Natural killer cell treated with Interleukin-12 subunit alpha and Interleukin-12 subunit beta and Interleukin-15 and Interleukin-18, amount 100 ng/mL, for 72 hours (primary cell): ENCODE measurements at places on chromosomes 3 and 15.

DNA sequence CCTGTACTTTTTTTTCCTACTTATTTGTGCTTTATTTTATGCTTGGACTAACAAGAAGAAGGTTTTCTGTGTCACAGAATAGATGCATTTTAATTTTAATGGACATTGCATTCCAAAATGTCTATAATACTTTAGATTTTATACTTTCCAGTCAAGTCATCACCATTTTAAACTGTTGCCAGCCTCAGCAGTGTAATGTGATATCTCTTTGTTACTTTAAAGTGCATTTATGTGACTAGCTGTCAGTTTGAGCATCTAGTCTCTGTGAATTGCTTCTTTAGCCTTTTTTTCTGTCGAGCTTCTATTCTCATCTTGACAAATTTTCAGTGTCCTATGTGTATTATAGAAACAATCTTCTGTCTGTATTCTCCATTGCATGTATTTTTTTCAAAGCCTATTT is 511.4 kb upstream of the CBLB start:
- DNase-seq, result no peak
- no peaks in the 10 kb centered on the region for H3K27me3 ChIP-seq
- H3K36me3 ChIP-seq, result no peaks in the 10 kb centered on the region
- H3K4me1 ChIP-seq, result no peaks in the 10 kb centered on the region

- no peak overlapping the region for H3K27ac ChIP-seq
- H3K4me3 ChIP-seq, result no peak overlapping the region
- no peaks in the 10 kb centered on the region for H3K36me3 ChIP-seq
- peaks cover 53% of the 10 kb centered on the region for H3K27me3 ChIP-seq
- peaks cover 4% of the 10 kb centered on the region for H3K4me1 ChIP-seq
- no peak for DNase-seq
Observed at GRCh38 chr15:74133694-74134386, 3.5 kb downstream of the ISLR2 start.

GRCh38 chr3:192747145-192747544 is 19.8 kb upstream of the FGF12 start:
- no peak for DNase-seq
- H3K4me3 ChIP-seq, result no peak overlapping the region

GRCh38 chr15:61916104-61916503 is 144.1 kb downstream of the VPS13C start:
- no peak overlapping the region for H3K4me3 ChIP-seq
- peaks cover 22% of the 10 kb centered on the region for H3K36me3 ChIP-seq
- no peak for DNase-seq
- H3K4me1 ChIP-seq, result no peaks in the 10 kb centered on the region

DNA sequence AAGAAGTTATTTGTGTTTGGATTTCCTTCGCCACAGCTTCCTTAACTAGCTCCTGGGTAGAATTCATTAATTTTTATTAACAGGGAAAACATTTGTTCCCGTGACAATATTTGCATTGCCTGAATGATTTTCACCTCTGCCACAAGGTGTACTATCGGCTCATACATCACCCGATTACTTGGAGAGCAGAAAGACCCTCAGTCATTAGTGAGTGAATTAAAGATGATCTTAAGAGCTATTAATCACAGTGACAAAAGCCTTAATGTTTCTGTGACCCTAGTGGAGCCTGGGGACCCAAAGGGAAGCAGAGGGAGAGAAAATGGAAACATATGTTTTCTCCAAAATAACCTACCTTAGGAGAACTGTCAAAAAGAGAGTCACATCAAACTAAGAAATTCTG is 228.3 kb downstream of the MECOM start:
- H3K27ac ChIP-seq, result no peak overlapping the region
- no peaks in the 10 kb centered on the region for H3K36me3 ChIP-seq
- no peak overlapping the region for H3K4me3 ChIP-seq
- H3K4me1 ChIP-seq, result peaks cover 3% of the 10 kb centered on the region
- DNase-seq, result no peak

GRCh38 chr3:190458040-190458439 is 8.3 kb upstream of the TMEM207 start:
- no peaks in the 10 kb centered on the region for H3K4me1 ChIP-seq
- no peak overlapping the region for H3K27ac ChIP-seq
- no peak for DNase-seq
- no peaks in the 10 kb centered on the region for H3K36me3 ChIP-seq

DNA sequence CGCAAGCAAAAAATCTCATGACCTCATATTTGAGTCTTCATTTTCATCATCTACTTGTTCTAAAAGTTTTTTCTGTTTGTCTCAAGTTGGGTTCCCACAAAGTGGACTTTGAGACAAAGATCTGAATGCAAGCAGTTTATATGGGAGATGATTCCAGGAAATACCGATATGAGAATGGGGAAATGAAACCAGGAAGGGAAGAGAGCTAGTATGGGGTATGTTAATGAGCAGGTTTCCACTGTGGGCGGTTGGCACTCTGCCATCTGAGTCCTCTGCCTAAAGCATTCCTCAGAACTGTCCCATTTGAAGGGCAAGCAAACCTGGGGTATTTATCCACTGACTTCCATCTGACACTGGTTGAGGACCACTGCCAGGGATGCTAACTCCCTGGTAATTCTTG is 8.8 kb downstream of the ADPRH start:
- no peak for DNase-seq
- H3K27me3 ChIP-seq, result peaks cover 7% of the 10 kb centered on the region
- H3K4me3 ChIP-seq, result no peak overlapping the region
- no peak overlapping the region for H3K27ac ChIP-seq
- peaks cover 5% of the 10 kb centered on the region for H3K36me3 ChIP-seq

- DNase-seq, result no peak
- H3K27me3 ChIP-seq, result no peaks in the 10 kb centered on the region
- no peak overlapping the region for H3K4me3 ChIP-seq
- no peak overlapping the region for H3K27ac ChIP-seq
Observed at GRCh38 chr15:44441095-44441501, 13.7 kb downstream of the CTDSPL2 start.

GRCh38 chr15:66894986-66895780 is 170.2 kb upstream of the SMAD3 start:
- no peak for DNase-seq
- peaks cover 17% of the 10 kb centered on the region for H3K27me3 ChIP-seq
- H3K4me3 ChIP-seq, result no peak overlapping the region
- H3K4me1 ChIP-seq, result no peaks in the 10 kb centered on the region
- H3K27ac ChIP-seq, result no peak overlapping the region
- no peaks in the 10 kb centered on the region for H3K36me3 ChIP-seq

GRCh38 chr3:194272861-194273742 is 78.0 kb downstream of the CPN2 start:
- DNase-seq, result peak; percentile 55
- H3K36me3 ChIP-seq, result no peaks in the 10 kb centered on the region
- peaks cover 14% of the 10 kb centered on the region for H3K4me1 ChIP-seq
- no peak overlapping the region for H3K4me3 ChIP-seq
- no peaks in the 10 kb centered on the region for H3K27me3 ChIP-seq

GRCh38 chr15:50235794-50236193 is 29.7 kb downstream of the HDC start:
- no peak overlapping the region for H3K27ac ChIP-seq
- no peak overlapping the region for H3K4me3 ChIP-seq
- DNase-seq, result no peak
- H3K27me3 ChIP-seq, result no peaks in the 10 kb centered on the region
- H3K4me1 ChIP-seq, result no peaks in the 10 kb centered on the region

- peaks cover 38% of the 10 kb centered on the region for H3K4me1 ChIP-seq
- no peak for DNase-seq
- no peak overlapping the region for H3K27ac ChIP-seq
- H3K27me3 ChIP-seq, result no peaks in the 10 kb centered on the region
- H3K36me3 ChIP-seq, result peaks cover 11% of the 10 kb centered on the region
- H3K4me3 ChIP-seq, result no peak overlapping the region
Observed at GRCh38 chr15:63968700-63969099, 77.6 kb downstream of the DAPK2 start.

GRCh38 chr3:191958980-191959671 is 498.2 kb downstream of the PYDC2 start:
- H3K4me1 ChIP-seq, result no peaks in the 10 kb centered on the region
- no peaks in the 10 kb centered on the region for H3K27me3 ChIP-seq
- H3K27ac ChIP-seq, result no peak overlapping the region

GRCh38 chr3:189457201-189457607 is 174.0 kb upstream of the TP63 start:
- H3K27ac ChIP-seq, result no peak overlapping the region
- no peak for DNase-seq
- H3K27me3 ChIP-seq, result peaks cover 2% of the 10 kb centered on the region
- H3K4me3 ChIP-seq, result no peak overlapping the region

DNA sequence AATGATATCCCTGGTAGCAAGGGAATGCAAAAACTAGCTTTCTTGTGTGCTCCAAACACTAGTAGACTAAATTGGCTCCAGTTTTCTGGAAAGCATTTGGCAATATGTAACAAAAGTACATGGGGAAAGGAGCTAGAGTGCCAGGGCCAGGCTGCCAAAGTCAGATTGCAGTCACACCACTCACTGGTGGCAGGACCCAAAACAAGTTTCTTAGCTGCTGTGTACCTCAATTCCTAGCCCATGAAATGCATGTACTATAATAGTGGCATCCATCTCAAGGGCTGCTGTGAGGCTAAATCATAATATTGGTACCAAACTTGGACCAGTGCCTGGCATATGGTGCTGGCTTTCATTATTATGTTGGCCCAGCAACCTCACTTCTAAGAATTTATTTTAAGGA is 49.3 kb downstream of the CLDN18 start:
- H3K27ac ChIP-seq, result no peak overlapping the region
- no peak for DNase-seq
- H3K36me3 ChIP-seq, result no peaks in the 10 kb centered on the region
- no peaks in the 10 kb centered on the region for H3K4me1 ChIP-seq
- no peak overlapping the region for H3K4me3 ChIP-seq

DNA sequence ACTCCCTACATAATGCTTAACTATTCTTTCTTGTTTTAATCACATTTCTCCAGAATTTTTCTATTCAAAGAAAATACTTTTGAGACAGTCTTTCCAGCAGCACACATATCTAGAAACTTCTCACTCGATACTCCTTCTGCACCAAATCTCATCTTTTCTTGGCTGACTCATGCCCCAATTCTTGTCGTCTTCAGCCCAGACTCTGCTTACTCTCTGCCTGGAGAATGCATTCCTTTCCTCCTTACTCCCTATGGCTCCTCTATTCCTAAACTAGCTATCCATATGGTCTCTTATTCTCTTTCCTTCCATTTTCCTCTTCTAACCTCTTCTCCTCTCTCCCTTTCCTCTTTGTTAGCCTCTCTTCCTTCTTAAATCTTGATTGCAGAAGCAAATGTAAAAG is 158.7 kb downstream of the GBE1 start:
- H3K4me1 ChIP-seq, result no peaks in the 10 kb centered on the region
- no peaks in the 10 kb centered on the region for H3K36me3 ChIP-seq
- H3K4me3 ChIP-seq, result no peak overlapping the region
- no peak for DNase-seq
- no peak overlapping the region for H3K27ac ChIP-seq

GRCh38 chr3:1623896-1624295 is 474.8 kb upstream of the CNTN4 start:
- no peak overlapping the region for H3K27ac ChIP-seq
- H3K4me1 ChIP-seq, result no peaks in the 10 kb centered on the region
- no peaks in the 10 kb centered on the region for H3K36me3 ChIP-seq
- DNase-seq, result no peak
- no peaks in the 10 kb centered on the region for H3K27me3 ChIP-seq

DNA sequence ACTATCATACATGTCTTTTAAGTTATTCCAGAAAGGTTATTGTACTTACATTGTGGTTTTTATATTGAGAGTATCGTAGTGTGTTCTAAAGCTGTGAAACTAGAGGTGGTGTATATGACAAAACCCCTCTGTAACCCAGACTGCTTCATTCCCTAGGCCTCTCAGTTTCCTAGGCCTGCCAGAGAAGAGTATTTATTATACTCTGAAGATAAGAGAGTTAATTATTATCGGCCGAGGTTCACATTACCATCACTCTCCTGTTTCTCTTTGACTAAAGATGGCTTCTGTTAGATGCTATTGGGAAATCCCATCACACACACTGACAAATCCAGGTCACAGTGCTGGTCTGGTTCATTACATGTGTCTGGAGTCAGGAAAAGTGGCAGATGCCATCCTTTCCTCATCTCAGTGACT is 20.5 kb downstream of the EXOSC7 start:
- H3K4me1 ChIP-seq, result peaks cover 21% of the 10 kb centered on the region
- H3K27ac ChIP-seq, result no peak overlapping the region
- no peak overlapping the region for H3K4me3 ChIP-seq
- no peak for DNase-seq

- peaks cover 4% of the 10 kb centered on the region for H3K36me3 ChIP-seq
- H3K4me3 ChIP-seq, result no peak overlapping the region
- H3K27ac ChIP-seq, result no peak overlapping the region
- DNase-seq, result no peak
- H3K4me1 ChIP-seq, result peaks cover 12% of the 10 kb centered on the region
Observed at GRCh38 chr3:73052857-73053256, 8.6 kb upstream of the EBLN2 start.

DNA sequence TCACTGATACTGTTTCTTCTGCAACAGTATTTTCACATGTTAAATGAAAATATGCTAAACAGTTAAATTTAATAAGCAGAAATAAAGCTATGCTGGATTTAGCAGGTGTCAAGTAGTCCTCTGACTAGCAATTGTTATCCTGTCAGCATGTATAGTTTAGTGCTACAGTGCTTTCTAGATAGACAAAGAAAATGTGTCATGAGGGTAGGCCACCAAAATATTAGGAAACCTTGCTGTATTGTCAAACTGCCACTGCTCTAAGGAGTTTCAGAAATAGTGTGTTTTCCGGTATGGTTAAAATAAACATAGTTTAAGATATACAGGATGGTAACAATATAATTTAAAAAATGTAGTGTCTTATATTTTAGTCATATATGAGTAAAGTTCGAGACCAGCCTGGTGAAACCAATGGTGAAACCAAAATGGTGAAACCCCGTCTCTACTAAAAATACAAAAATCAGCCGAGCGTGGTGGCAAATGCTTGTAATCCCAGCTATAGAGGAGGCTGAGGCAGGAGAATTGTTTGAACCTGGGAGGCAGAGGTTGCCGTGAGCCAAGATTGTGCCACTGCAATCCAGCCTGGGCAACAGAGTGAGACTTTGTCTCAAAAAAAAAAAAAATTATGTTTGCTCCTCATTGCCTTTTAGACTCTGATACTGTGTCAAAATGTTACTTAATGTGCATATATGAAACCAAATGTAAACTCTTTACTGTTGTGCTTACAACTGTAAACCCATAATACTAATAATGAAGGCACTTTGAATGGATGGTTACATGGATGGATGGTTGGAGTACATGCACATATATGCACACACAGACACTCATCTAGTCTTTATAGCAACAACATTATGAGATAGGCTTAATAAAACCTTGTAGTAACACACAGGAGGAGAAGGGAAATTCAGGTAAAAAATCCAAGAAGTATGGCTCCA is 204.8 kb downstream of the RSRC1 start:
- H3K4me1 ChIP-seq, result no peaks in the 10 kb centered on the region
- no peak overlapping the region for H3K27ac ChIP-seq
- H3K27me3 ChIP-seq, result no peaks in the 10 kb centered on the region
- no peak for DNase-seq
- no peaks in the 10 kb centered on the region for H3K36me3 ChIP-seq

- no peaks in the 10 kb centered on the region for H3K36me3 ChIP-seq
- H3K27ac ChIP-seq, result no peak overlapping the region
- no peaks in the 10 kb centered on the region for H3K4me1 ChIP-seq
- H3K4me3 ChIP-seq, result no peak overlapping the region
- no peak for DNase-seq
- no peaks in the 10 kb centered on the region for H3K27me3 ChIP-seq
Observed at GRCh38 chr3:127794402-127794801, 27.9 kb downstream of the MGLL start.

- H3K4me1 ChIP-seq, result peaks cover 5% of the 10 kb centered on the region
- H3K27ac ChIP-seq, result peak overlapping the region; percentile 11
- DNase-seq, result no peak
- no peaks in the 10 kb centered on the region for H3K36me3 ChIP-seq
- no peak overlapping the region for H3K4me3 ChIP-seq
Observed at GRCh38 chr15:90145259-90145658, 43.0 kb upstream of the IDH2 start.
